ENCODE measurements at places on chromosomes 4 and X.

GRCh38 chr4:40316782-40317635, 18.1 kb upstream of the CHRNA9 start:
- no peak for DNase-seq

DNA sequence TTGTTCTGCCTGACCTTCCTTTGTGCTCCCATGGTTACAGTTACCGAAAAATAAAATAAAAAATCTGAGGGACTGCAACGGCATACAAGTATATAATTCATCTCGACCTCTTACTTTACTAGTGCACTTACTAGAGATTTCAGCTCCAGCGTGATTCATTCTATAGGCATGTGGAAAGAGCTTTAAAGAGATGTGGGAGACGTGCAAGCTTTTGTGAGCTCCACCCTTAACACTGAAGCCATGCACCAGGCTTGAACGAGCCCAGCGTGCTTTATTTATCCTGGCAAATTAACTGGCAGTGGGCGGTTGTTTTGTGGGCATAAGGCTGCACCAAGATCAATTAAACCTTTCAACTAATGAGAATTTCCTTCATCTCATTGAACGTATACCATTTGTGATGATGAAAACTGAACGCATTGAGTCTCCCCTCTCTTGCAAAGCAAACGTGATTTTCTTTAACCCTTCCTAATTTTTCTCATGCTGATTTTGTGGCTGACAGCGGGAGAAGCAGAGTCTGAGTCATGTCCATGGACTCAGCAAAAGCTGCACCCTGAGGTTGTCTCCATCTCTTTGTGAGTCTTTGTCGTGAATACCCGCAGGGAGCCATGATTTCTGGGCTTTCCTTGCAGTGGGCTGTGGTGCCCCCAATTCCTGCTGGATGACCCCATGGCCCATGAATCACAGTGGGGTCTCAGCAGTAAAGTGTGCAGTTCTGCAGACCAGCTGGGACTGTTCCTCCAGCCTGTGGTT, 60.1 kb downstream of the MXRA5 start:
- DNase-seq, result no peak

DNA sequence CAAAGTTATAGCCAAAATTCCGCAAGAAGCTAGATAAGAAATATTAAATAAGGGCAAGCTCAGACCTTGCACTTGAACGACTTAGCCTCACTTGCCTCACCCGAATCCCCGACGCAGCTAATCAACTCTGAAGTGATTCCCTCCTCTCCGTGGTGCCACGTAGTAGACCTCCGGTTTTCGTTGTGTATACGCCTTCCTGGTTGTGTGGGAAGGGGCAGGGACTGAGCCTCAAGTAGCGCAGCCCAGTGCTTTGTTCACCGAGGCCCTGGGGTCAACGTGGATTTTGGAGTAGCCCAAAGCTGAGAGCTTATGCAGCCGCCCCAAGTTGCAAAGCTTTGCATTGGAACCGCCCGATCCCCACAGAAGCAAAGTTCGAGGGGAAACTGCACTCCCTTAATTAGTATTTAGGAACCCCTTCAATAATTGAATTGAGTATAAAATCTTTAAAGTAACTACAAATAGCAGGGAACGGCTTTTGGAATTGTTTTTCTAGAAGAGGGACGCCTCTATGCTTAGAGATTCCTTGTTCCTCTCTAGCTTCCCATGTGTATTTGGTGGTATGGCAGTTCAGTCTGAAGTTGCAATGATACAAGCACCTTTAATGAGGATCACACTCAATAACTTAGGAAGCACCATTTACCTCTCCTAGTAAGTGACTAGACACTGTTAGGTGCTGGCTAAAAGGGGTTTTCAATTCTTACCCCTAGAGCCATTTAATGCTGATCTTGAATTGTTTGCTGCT, 55.7 kb downstream of the LINC00632 start:
- DNase-seq, result no peak

GRCh38 chr4:73308286-73308685, 49.7 kb upstream of the ANKRD17 start:
- peak; percentile 34 for DNase-seq

GRCh38 chr4:108466936-108467902, 153.2 kb upstream of the RPL34 start:
- DNase-seq, result peak; percentile 24

DNA sequence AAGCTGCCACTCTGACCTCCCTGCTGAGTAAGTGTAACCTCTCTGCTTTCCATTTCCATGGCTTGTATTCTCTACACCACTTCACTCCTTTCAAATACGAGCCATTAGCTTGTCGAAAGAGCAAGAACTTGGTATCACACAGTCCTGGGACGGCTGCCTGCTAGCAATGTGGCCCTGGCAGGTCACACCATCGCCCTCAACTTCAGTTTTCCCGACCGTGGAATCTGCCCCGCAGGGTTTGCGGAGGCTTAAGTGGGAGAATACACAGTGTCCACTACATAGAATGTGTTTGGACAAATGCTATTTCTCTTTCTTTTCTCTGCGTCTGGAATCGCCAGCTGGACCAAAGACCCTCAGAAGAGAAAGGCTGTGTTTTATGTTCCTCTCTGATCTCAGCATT, 78.6 kb upstream of the STOX2 start:
- no peak for DNase-seq

- no peak for DNase-seq
Measured at GRCh38 chr4:121799867-121800501, 1.1 kb upstream of the EXOSC9 start.

DNA sequence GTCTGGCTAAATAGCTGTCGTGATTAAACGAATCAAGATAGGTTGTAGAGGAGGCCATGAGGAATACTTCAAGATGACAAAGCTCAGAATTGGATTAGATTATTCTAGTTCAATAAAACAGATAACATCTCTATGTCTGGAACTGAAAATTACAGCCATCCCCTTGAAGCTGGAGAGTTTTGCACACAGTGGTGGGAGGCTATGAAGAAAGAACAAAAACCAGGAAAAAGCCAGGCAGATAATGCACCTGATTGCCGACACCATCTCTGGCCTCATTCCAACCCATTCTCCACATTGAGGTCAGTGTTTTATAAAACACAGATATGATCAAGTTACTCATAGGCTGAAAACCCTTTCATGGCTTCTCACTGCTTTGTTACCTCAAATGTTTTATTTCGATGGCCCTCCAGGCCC, 188.3 kb downstream of the RASL11B start:
- DNase-seq, result no peak

GRCh38 chr4:112818594-112818965, 181.6 kb downstream of the LARP7 start:
- no peak for DNase-seq

DNA sequence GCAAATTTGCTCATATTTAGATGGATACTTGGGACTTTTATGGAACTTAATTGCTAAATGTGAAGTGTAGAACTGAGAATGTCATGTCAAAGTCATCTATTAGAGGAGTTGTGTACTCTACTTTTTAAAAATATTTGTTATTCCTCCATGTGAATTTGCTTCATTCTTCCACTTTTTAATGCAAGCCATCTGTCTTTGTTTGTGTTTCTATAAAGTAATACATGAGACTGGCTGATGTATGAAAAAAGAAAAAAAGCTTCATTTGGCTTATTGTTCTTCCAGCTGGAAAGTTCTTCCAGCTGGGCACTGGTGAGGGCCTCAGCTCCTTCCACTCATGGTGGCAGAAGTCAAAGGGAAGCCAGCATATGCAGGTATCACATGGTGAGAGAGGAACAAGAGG, 114.6 kb upstream of the GRID2 start:
- no peak for DNase-seq
